CD4-positive, alpha-beta T cell treated with Interleukin-1 beta for 1 hour (primary cell): ENCODE measurements at places on chromosomes 2 and 18.

- DNase-seq = no peak
These were observed 192.4 kb downstream of the RDH14 start for GRCh38 chr2:18368008-18368407.

DNA sequence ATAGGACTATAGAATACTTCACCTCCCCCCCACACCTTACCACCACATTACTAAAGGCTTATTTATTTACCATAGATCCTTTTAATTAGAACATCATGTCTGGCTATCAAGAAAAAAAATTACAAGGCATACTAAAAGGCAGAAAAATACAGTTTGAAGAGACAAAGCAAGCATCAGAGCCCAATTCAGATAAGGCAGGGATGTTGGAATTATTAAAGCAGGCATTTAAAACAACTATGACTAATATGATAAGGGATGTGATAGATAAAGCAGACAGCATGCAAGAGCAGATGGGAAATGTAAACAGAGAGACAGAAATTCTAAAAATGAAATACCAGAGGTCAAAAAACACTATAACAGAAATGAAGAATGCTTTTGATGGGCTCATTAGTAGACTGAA is 55.4 kb upstream of the SMIM21 start:
- no peak for DNase-seq

DNA sequence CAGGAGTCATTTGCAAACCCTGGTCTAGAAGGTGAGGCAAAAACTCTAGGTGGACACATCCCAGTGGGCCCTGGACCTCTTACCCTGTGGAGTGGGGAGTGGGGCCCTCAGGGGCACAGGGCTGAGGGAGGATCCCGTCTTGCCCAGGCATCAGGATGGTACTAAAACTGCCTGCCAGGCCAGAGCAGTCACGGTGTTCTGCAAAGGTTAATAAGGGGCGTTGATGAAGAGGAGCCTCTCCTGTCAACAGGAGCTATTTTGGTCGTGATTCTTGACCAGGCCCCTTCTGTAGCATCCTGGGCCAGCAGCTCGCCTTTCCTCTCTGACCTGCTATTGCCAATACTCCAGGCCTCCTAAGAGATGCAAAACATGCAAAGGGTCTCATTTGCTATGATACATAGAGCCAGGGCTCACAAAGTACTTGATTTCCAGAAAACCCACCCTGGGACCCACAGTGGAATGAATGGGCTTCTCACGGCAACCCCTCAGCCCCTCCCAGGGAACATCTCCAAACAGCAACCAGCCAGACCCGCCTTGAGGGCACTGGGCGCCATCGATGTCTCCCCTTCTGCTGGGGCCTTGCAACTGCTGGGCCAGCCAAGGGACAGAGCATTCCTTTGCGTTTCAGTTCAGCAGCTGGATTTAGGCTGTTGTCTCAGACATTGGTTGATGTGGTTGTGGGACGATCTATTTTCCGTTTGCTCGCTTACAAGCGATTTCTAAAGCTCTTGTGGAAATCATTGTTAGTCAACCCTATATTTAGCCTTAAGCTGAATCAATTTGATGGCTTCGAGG is 111.1 kb downstream of the PDCL3 start:
- DNase-seq = no peak

- no peak for DNase-seq
These were observed 89.7 kb downstream of the LRP1B start for GRCh38 chr2:142041105-142041504.

DNA sequence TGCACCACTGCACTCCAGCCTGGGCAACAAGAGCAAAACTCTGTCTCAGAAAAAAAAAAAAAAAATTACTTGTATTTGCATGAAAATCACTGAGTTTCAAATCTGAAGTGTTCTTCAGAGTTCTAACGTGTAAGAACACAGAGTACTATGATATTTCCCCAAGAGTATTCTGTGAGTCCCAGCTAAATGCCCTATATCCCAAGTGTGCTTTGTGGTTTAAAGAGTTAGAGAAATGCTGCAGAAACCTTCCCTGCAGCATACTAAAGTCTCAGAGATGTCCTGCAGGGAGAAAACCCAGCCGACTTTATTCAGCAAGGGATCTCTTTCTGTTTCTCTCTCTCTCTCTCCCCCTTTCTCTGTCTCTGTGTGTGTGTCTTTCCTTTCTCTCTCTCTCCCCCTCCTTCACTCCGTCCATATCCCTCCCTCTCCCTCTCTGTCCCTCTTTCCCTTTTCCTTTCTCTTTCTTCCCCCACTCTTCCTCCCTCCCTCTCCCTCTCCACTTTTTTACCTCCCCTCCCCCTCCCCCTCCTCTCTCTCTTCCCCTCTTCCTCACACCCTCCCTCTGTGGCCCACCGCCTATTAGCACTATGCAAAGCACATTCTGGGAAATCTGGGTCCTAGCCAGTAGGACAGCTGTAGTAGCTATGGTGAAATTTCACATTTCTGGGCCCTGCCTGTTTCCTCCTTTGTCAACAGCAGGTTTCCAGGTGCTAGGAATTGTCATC is 54.2 kb downstream of the ACTR2 start:
- DNase-seq = no peak

DNA sequence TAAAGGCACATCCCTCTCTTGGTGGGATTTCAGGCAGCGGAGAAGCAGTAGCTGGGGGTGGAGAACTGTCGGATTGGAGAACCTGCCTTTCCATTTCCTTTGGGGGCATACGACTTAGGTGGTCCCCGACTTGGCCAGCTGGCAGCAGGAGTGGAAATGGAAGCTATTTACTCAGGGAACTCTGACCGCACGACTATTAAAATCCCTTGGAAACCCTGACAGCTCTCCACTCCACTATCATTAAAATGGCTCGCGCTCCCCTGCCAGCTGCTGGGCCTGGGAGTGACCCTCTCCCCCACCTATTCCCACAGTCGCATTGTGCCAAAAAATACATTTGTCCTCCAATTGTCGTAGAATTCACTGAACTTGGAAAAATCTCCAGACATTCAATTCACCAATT is 77.7 kb upstream of the APCDD1 start:
- DNase-seq = no peak

DNA sequence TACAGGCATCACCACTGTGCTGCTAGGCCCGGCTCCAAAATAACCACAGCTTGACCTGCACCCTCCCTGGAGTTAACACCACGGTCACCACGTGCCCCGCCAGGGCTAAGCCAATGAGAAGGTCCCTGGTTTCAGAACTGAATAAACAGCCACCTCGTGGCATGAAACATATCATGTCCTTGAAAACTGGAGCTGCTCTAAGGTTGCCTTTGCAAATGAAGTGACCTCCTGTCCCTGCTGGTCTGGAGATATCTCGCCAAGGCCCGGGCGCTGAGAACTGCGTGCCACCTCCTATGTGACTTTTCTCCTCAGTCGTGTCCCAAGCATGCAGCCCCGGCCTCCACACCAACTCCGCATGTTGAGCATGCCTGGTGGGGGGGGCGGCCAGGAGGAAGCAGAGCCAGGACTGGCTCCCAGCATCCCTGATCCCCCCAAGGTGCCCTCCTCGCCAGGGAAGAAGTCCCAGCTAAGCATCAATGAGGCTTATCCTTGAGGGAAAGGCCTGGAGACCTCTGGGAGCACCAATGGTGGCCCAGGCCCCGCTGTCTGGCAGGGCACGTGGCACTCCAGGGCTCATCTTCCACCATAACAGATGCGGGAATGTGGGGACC is 16.3 kb upstream of the KCNG2 start:
- DNase-seq = no peak

DNA sequence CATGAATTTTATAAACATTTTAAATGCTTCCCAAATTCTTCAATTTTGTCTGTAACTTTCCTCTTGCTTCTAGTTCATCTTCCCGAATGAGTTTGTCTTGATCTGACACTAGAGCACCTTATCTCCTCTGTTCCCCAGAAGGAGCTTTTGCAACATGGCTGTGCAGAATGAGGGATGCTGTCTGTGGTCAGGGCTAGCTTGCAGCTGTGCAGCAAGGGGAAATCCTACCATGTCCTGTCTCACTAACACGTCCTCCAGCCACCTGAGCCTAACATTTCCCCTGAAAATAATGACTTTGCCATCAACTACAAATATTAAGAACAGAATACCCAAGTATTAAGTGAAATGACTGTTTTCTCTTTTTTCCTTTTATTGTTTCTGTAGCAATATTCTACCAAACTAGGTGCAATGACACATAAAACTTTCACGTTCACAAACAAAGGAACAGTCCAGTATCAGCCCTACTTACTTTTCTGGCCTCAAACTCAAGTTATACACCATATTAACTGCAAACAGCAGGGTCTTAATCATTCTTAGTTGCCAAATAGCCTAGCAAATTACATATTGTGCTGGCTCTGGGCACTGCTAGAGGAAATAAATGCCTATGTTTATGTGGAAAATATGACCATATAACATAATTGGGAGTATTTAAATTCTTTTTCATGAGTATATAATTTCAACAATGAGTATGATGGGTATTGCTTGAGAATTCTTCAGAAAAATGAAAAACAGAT is 423.3 kb downstream of the CMPK2 start:
- DNase-seq = no peak

DNA sequence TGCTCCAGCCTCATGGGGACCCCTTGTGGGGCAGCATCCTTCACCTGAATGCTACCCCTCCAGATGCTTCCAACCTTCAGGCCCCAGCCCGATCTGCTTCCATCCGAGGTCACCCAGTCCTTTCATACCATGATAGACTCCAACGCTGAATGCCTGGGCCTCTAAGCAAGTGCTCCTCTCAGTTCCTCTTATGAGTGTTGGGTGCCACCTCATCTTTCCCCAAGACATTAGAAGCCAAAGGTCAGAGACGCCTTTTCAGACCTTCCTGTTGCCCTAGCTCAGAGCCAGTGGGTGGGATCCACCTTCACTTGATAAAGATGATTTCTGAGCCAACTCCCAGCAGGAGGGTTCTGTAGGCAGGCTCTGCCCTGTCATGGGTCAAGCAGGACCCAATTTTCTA is 174.5 kb upstream of the MGAT5 start:
- DNase-seq = no peak

- no peak for DNase-seq
These were observed 41.3 kb downstream of the VSNL1 start for GRCh38 chr2:17581831-17582230.

DNA sequence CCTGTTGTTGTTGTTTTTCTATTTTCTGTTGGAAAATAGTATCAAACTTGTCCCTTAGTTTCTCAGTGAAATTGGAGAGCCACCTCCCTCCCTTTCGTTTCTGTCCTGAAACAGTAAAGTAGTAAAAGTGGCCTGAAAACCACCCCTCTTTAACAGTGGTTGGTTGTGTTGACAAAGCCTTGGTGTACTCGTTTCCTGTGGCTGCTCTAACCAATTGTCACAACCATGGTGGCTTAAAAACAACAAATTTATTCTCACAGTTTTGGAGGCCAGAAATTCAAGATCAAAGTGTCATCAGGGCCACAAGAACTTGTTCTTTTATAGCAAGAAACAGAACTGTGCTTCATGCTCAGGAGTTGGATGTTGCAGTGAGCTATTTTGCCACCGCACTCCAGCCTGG is 4.0 kb upstream of the DYSF start:
- DNase-seq = no peak

- DNase-seq = no peak
These were observed 2115.5 kb upstream of the CELF4 start for GRCh38 chr18:39681061-39681460.

GRCh38 chr2:31382452-31383120 is 32.0 kb downstream of the XDH start:
- no peak for DNase-seq

DNA sequence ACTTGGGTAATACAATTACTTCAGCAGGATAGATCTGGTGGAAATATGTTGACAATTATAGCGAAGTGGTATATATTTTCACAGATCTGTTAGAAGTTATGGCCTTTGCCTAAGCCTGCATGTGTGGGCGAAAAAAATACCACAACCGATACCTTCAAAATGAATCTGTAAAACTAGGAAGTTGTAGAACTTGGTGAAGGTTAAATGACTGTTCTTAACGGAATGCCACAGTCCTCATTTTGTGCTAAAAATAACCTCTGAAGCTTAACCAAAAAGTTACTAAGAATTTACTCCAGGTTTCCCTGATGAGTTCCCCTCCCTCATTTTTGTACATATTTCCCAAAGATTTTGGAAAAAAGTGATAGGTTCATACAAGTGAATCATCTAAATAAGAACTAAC is 550.7 kb downstream of the THSD7B start:
- no peak for DNase-seq

- DNase-seq = no peak
These were observed 16.9 kb upstream of the CYBRD1 start for GRCh38 chr2:171505374-171505773.

DNA sequence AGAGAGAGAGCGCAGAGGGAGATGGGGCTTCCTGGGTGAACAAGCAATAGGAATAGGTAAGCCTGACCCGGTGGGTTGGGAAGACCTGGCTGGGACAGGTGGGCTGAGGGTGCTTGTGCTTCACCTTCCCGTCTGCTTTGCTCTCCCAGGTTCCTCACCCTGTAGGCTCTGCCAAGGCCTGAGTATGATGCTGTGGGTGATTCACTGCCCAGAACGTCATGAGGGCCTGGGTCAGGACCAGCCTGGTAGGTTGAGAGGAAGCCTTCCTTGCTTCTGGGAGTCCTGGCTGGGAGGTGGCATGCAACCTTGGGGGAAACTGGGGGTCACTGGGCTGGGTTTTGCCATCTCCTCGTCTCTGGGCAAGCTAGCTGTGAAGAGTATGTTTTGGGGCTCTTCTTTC is 220.2 kb upstream of the APCDD1 start:
- DNase-seq = no peak

- peak; percentile 93 for DNase-seq
These were observed 881 bp upstream of the FAM161A start for GRCh38 chr2:61854564-61855317.

GRCh38 chr2:207516206-207516605 is 13.6 kb upstream of the CREB1 start:
- DNase-seq = no peak

DNA sequence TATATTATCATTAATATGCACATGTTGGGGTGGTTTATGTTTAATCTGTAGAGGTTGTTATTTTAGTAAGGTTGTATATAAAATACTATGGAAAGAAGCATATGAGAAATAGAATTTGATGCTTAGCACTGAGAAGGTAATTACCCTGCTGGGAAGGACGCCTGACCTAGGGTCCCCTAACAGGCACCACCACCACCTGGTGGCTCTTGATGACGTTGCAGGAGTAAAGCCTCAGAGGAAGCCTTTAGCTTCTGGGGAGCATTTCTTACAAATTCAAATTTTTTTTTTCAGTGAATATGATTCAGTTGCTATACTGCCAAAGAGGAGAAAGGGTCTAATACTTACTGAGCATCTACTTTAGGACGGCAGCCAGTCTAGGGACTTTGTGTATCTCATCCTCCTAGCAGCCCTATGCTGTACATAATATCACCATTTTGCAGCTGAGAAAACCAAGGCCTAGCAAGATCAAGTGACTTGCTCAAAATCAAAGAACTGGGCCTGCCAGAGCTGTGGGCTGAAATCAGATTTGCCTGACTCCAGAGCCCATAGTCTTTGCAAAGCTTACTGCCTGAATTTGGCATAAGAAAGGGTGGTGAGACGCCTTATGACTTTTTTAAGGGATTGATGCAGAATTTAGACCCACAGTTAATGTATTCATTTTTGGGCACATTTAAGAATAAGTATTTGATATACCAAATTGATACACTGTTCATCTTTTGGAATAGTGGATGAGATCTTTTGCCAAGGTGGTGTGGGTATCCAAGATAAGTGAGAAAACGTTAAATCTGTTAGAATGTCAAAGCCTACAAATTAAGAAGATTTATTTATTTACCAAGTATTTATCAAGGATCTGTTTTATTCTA is 78.8 kb upstream of the GAREM1 start:
- peak; percentile 33 for DNase-seq
